Thyroid gland (tissue), 4 donors: ENCODE measurements at places on chromosomes 7 and 10. TPM values are rescaled to one million over a fixed set of nuclear protein-coding genes. Genes with fewer than 3 reads are reported as not detected.
A peak's percentile ranks its signal among the peaks of the same experiment; 100 is the strongest.

GRCh38 chr10:7184660-7185366 is 226.0 kb downstream of the SFMBT2 start:
- no peak overlapping the region for H3K4me3 ChIP-seq
- H3K36me3 ChIP-seq = no peaks in the 10 kb centered on the region
- DNase-seq = no peak
- H3K27me3 ChIP-seq = no peaks in the 10 kb centered on the region
- no peak overlapping the region for H3K27ac ChIP-seq
- H3K4me1 ChIP-seq = no peaks in the 10 kb centered on the region

DNA sequence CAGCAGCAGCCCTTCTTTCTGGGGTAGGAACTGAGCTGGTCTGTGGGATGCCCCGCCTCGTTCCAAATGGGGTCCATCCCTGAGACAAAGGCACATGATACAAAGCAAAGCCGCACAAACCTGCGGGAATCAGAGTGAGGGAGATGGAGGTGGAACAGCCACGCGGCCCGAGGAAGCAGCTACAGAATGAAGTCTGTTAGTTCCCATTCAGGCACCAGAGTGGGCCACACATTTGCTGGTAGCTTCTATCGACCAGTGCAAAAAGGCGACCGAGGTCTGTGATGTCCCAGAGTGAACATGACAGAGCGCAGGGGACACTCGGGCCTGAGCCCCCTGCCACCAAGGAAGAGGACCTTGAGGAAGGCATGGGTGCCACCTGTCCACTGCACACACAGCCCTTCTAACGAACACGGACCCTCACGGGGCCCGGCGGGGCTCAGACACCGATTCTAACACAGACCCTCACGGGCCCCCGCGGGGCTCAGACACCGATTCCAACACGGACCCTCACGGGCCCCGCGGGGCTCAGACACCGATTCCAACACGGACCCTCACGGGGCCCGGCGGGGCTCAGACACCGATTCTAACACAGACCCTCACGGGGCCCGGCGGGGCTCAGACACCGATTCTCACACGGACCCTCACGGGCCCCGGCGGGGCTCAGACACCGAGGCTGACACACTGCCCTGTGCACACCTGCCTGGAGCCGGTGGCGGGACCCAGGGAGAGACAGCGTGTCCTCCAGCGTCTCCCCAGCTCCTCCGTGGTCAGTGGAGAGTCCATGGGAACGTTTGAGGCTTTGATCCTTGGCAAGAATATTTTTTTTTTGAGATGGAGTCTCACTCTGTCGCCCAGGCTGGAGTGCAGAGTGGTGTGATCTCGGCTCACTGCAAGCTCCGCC is 32.8 kb upstream of the FAM20C start:
- no peaks in the 10 kb centered on the region for H3K27me3 ChIP-seq
- H3K36me3 ChIP-seq = no peaks in the 10 kb centered on the region
- peaks cover 5% of the 10 kb centered on the region for H3K4me1 ChIP-seq

DNA sequence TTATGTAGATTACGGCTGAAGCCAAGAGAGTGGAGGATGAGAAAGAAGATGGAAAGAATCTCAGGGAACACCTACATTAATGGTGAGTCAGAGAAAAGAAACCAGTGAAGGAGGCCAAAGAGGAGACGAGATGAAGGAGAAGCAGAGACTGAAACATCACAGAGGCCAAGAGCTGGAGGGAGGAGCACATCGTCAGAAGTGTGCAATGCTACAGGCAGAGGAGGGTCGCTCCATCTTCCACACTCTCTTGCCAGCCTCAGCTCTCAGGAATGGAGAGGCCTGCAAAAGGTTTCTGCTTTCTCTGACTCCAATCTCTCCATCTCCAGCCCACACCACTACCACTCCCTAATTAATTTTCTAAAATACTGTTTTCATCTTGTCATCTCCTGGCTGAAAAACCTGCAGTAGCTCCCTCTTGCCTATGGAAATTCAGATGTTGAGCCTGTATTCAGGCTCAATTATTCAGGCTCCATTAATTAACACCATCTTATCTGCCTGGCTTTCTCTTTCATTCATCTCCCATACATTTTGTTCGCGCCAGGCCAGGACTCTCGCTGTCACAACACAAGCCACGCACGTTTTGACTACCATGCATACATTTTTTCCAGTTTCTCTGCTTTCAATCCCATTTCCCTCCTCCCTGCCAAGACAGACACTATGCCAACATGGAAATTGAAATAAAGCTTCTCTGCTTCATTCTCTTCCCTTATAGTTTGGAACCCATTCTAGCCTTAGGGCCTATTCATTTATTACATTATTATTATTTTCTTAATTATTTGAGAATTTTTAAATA is 165.8 kb downstream of the INHBA start:
- no peak overlapping the region for H3K4me3 ChIP-seq
- no peaks in the 10 kb centered on the region for H3K4me1 ChIP-seq
- H3K36me3 ChIP-seq = no peaks in the 10 kb centered on the region
- DNase-seq = no peak

DNA sequence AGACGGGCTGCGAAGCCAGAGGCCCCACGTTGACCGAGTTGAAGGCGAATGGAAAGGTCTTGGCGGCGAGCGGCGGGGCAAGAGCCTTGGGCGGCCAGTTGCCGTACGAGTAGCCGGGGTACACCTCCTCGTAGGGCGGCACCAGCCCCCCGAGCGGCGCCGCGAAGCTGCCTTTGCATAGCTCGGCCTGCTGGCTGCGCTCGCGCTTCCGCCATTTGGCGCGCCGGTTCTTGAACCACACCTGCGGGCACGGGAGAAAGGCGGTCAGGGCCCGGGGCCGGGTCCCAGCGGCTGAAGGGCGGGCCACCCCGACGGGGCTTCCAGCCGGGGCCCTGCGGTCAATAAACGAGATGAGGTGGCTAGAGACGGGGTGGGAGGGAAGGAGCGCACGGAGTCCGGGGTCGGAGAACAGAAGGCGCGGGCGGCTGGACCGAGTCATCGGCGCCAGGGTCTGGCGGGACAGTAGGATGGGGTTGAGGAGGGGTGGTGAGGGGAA is 4.8 kb downstream of the ELOVL3 start:
- H3K4me1 ChIP-seq = peaks cover 28% of the 10 kb centered on the region
- peaks cover 7% of the 10 kb centered on the region for H3K27me3 ChIP-seq
- H3K36me3 ChIP-seq = no peaks in the 10 kb centered on the region
- peak; percentile 30 for DNase-seq
- H3K27ac ChIP-seq = no peak overlapping the region

SHH gene
- total RNA-seq = not detected
